Activated naive CD8-positive, alpha-beta T cell treated with anti-CD3 and anti-CD28 coated beads, Interleukin-2, amount 10 ng/mL, durations not matched to agents 7 days and 5 days (primary cell): ENCODE measurements at places on chromosomes 4 and X.

DNA sequence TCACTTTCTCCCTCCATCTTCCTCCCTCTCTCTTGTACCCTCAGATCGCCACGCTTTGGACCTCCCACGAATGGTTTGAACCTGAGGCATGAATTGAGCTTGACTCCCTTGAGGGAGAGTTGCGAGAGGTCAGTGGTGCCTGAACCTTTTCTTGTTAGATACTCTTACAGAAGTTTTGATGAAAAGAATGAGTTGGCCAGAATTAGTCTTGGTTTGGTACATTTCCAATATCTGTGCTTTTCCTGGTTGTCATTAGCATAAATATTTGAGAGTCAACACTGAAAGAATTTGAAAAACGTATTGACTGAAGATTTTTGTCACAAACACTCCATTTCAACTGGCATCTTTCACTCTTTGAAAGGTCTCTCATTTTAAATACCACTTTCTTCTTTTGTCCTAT is 510.6 kb upstream of the DIPK2B start:
- no peak for DNase-seq
- H3K27me3 ChIP-seq = no peaks in the 10 kb centered on the region
- H3K4me3 ChIP-seq = peak overlapping the region; percentile 47
- peaks cover 3% of the 10 kb centered on the region for H3K36me3 ChIP-seq

DNA sequence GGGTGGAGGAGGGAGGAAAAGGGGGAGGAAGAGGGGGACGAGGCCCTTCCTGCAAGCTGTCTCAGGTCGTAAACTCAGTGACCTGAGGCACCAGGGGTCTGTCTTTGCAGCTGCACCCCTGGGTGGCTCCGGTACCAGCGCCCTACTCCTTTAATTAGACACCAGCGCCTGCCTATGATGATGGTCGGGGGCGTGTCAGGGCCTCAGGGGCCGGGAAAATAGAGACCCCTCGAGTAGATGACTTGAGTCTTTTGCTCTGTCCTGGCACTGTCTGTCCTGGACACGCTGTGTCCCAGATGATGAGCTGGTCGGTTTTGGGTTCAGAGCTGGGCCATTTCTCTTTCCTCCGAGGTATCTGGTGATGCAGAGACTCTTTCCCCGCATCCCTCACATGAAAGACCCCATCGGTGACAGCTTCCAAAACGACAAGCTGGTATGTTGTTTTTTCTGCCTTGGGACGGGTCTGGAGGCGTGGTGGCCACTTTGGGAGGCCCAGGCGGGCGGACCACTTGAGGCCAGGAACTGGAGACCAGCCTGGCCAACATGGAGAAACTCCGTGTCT is 11.2 kb downstream of the SLC25A6 start:
- H3K27ac ChIP-seq = no peak overlapping the region
- H3K36me3 ChIP-seq = peaks cover 13% of the 10 kb centered on the region
- H3K4me1 ChIP-seq = peaks cover 4% of the 10 kb centered on the region
- H3K27me3 ChIP-seq = no peaks in the 10 kb centered on the region

- H3K27me3 ChIP-seq = no peaks in the 10 kb centered on the region
- peaks cover 24% of the 10 kb centered on the region for H3K4me1 ChIP-seq
- DNase-seq = no peak
- peak overlapping the region; percentile 99 for H3K27ac ChIP-seq
- H3K36me3 ChIP-seq = peaks cover 11% of the 10 kb centered on the region
Measured at GRCh38 chr4:105147016-105147552, 408 bp downstream of the TET2 start.

- no peak overlapping the region for H3K27ac ChIP-seq
- no peak for DNase-seq
- H3K36me3 ChIP-seq = no peaks in the 10 kb centered on the region
- H3K27me3 ChIP-seq = no peaks in the 10 kb centered on the region
- no peak overlapping the region for H3K4me3 ChIP-seq
- H3K4me1 ChIP-seq = no peaks in the 10 kb centered on the region
Measured at GRCh38 chr4:182704077-182704476, 213.1 kb downstream of the DCTD start.
